GM23338 (cell line): ENCODE measurements at places on chromosomes 6 and 20. TPM values are rescaled to one million over a fixed set of nuclear protein-coding genes. Genes with fewer than 3 reads are reported as not detected.

Gene KPNA5
- polyA plus RNA-seq: 6.9 and 8.5 TPM in 2 replicates

Gene RALGAPB
- 7.7 and 10.2 TPM in 2 replicates for polyA plus RNA-seq

Gene BTNL2
- not detected in 2 replicates for polyA plus RNA-seq

Gene METTL24
- polyA plus RNA-seq: not detected in 2 replicates

Gene CAGE1
- 0.12 TPM in 1 of 2 replicates, not detected in the other for polyA plus RNA-seq

Gene STK38
- polyA plus RNA-seq: 9.0 and 10.8 TPM in 2 replicates

Gene BMP6
- 0.56 and 0.84 TPM in 2 replicates for polyA plus RNA-seq

Gene MDFI
- polyA plus RNA-seq: 2.8 and 3.4 TPM in 2 replicates

DNA sequence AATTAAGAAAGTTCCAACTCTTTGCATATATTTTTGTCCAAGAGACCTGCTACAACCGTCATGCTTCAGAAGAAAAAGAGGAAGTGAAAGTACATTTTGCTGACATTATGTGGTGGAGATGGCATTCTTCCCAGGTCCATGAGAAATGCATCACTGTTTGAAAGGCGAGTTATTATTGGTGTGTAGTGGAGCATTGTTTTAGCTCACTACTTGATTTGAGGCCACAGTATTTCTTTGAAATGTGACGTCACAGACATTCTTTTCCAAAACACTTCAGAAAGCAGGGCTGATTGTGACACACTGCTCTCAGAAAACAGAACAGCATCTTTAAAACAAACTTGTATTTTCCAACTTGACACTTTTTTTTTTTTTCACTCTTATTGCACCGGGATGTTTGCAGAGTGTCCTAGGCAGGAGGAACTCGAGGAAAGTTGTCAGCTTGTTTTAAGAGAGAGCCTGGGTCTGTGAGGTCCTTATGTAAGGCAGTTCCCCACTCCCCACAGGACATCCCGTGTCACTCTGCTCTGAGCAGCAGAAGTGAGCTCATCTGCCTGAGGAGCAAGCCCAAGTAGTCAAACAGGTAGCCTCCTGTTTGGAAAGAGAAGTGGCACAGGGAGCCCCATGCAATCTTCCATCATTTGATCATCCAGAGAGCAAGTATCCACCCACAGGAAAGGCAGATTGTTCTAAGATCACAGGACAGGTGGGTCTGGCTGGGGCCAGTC lies 1.1 kb downstream of the SPTLC3 start:
- no peak for DNase-seq

DNA sequence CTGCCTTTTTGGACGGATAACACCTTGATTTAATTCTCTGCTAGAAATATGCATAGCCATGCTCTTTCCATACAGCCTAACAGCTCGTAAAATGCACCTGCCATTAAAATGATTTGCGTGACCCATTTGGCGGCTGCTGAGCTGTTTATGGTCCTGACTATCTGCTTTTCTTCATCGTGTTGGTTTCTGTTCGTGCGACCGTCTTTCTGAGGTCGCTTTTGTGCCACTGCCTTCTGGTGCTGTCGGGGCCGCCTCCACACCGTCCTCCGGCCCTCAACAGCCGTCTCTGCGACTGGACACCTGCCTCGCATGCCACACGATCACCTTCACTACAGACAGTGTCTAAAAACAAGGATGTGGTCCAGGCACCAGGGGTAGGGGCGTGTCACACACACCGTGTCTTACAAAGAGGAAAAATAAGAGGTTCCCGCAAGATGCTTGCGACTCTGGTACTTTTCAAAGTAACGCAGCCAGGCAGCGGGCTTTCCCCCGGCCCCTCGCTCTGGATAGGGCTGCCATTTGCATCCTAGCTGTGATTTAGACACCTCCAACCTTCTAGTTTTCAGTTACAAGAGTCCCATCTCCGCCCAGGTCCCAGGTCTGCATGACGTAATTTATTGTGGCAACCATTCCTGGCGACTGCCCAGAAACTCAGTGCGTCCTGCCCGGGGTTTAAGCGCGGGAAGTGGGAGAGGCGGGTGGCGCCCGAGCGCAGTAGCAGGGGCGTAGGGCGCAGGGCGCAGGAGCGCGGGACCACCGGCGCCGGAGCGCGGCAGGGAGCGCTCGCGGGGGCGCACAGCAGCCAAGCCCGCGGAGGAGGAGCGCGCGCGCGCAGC lies at the start of gene STMND1:
Gene STMND1 (plus strand): TSS at position 629 of the 836 bp plus-strand sequence. CDS start 208 bp downstream, outside the sequence.
- peak; percentile 68 for DNase-seq

DNA sequence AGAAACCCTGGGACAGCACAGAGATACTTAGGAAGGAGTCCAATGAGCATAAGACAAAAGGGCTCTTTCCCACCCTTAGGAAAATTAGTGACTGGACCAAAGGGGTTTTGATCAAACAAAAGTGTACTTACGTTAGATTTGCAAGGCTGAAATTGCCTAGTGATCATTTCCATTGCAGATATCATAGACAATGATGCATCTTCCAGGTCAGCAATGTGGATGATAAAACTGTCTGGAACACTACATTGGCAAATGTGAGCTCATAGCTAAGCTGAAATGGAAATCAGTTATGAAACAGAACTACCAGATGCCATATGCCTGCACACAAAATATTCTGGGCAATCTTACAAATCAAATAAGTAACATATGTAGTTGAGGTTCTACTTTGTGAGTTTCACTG lies 34.0 kb downstream of the LY86 start:
- DNase-seq: no peak

DNA sequence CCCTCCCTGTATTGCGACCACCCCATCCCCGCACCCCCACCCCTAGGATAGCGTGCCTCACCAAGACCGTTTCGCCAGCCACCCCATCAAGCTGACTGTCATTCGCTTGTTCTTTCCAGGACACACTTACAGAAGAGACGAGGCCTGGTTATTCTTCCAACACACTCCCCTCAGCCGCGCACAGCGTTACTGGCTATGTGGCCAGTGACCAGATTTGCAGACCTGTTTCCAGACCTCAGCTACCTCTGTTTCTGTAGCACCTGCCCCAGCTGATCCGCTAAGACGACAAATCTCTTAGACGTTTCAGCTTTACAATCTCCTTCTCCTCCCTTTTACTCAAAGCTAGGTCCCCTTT lies 26.1 kb downstream of the HLA-F start:
- DNase-seq: no peak

- peak; percentile 74 for DNase-seq
Observed at GRCh38 chr6:28789553-28790083, 134.2 kb downstream of the TRIM27 start.
